ENCODE measurements at places on chromosomes 2 and 18.
A peak's percentile ranks its signal among the peaks of the same experiment; 100 is the strongest.

GRCh38 chr18:32383050-32383819 is 87.4 kb downstream of the GAREM1 start:
- no peak for DNase-seq

GRCh38 chr2:162746310-162746709 is 92.3 kb downstream of the KCNH7 start:
- no peak for DNase-seq

DNA sequence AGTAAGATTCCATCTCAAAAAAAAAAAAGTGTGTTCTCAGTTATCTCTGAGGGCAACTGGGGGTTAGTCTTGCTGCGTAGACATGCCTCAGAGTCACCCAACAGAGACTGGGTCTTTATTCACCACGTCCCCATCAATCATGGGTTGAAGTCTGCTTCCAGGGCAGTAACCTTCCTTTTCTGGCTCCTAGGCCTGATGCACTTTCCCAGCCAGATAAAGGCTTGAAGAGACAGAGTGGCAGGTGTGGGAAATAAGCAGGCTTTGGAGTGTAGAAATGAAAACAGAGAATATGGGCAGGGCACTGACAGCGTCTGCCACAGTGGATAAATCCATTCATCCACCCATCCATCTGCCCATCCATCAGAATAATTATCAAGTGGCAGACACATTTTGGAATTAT is 134.1 kb upstream of the LGALSL start:
- DNase-seq = no peak

- DNase-seq = no peak
Measured at GRCh38 chr2:37774976-37775907, 103.8 kb upstream of the CDC42EP3 start.

DNA sequence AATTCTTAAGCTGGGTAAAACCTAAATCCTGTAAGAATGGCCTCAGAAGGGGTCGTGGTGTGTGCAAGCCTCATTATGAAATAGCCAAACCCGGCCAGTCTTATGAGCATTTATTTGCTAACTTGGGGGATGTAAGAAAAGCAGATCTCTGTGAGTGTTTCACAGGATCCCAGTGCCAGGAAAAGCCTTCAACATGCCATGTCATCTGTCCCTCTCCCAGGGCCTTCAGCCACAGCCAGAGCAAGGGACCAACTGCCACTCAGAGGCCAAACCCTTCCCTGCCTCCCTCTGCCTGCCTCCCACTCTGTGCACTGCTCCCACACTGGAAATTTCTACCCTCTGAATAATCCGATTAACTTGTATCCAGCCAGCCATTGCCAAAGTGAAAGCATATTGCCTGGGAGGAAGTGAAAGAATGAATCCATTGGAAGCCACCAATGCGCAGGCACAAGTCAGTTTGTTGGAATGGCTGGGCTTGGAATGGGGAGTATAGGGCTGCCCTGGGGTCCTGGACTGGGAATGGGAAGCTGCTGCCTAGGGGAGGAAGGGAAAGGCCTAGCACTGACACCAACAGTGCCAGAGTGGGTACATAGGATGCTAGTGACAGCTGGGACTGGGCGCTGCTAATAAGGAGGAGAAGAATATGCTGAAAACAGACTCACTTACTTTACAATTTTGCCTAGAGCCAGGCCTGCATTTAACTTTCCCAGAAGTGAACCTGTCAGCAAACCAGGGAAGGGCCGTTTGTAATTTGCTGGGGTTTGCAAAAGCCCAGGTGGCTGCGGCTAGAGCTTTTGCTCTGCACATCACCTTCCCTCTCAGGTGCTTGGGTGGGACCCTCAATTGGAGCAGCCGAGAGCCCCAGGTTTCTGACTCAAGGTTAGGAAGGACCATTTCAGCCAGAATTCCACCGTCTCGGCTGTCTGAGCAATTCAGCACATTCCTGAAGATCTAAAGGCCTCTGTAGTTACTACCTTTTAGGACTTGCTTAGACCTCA is 146.6 kb upstream of the NCK2 start:
- DNase-seq = no peak

- DNase-seq = no peak
Measured at GRCh38 chr2:64914735-64915509, 74.3 kb upstream of the SLC1A4 start.

DNA sequence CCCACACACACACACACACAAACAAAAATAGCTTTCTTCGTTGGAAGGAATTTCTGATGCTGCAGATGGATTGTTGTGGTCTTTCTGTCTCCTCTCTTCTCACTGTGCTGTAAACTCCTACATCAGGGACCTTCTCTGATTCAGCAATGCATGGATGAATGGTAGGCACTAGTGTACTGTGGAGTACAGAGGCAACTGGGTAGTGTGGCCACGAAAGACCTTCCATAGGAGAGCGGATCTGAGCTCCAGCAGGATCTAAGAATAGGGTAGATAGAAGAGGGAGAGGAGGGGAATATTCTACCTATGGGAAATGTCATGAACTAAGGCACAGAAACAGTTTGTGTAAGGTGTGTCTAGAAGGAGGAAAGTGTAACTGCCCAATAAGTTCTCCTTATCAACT is 266.8 kb downstream of the MYCN start:
- no peak for DNase-seq

- DNase-seq = no peak
Measured at GRCh38 chr2:142973822-142974207, 96.4 kb downstream of the KYNU start.

- DNase-seq = no peak
Measured at GRCh38 chr18:33034945-33035344, 262.1 kb upstream of the KLHL14 start.

DNA sequence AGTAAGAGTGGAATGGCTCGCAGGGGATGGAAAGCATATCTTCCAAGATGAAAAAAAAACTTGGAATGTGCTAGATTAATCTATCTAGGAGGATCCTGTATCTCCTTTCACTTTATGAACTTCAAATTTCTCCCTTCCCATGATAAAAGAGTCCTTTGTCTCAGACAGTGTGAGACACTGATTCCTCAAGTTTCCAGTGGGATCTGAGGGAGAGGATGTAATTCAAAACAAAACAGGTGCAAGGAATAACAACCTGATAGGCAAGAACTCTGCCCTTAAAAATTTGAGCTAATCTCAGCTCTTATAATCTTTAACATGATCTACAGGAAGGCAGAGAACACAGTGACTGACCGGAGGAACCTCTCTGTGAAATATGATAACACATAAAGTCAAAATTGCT is 162.0 kb upstream of the ZFP36L2 start:
- DNase-seq = no peak

- DNase-seq = no peak
Measured at GRCh38 chr2:113112871-113113270, 14.5 kb upstream of the IL1RN start.

DNA sequence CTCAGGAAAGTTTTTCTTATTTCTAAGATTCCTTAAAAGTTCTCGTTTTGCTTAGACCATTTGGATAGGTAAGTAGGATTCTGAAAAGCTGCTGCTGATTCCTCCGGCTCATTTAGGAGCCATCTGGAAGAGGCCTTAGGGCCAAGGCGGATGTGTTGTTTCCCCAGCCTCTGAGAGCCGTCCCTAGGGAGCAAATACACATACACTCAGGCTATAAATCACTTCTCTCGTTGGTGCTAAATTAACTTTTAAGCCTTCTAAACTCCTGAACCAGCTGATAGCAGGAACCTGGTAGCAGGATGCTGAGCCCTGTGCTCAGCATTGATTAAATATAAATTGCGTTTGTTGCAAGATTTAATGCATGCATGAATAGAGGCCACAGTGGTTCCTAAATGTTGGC is 109.8 kb downstream of the ADCYAP1 start:
- no peak for DNase-seq

DNA sequence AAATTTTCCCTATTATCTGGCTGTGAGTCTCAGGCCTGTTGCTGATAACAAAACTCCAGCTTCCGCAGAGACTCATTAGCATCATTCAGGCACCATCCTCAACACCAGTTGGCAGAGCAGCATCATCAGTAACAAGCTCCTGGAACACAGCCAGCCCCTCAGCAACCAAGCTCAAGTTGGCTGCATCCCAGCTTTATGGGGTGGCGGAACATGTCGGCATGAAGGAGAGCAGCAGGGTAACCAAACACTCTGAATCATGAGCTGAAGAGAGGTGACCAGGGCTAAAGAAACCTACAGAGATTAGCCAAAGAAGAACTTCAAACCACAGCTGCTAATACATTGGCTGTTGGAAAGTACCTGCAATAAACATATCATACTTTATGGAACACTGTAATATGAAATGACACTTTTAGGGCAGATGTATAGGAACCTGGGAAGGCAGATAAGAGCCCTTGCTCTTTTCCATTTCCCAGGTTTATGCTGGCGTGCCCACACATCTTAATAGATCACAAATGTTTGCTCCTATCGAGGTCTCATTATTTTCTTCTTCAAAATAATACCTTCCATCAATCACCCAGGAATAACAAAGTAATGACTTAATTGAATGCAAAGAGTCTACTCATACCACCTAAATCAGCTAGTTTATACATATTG is 63.8 kb downstream of the PDE11A start:
- DNase-seq = no peak

GRCh38 chr2:54641988-54642387 is 81.5 kb upstream of the EML6 start:
- DNase-seq = no peak

GRCh38 chr2:28292491-28292890 is 100.2 kb upstream of the FOSL2 start:
- no peak for DNase-seq

DNA sequence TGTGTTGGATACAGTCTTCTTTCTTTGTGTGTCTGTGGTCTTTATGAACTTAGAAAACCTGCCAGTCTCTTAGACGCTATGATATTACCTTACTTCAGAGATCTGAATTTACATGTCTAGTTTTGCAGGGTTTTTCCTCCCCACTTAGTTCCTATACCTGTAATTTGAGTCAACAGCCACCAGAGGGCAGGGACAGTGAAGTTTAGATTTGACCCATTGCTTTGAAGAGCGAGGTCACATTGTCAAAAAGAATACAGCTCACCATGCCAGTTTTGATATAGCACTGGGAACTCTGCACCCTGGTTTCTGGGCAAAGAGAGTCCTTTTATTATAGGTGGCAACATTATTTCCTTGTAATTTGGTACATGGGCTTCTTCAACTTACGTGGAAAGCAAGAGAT is 102.3 kb downstream of the MAPK4 start:
- no peak for DNase-seq

DNA sequence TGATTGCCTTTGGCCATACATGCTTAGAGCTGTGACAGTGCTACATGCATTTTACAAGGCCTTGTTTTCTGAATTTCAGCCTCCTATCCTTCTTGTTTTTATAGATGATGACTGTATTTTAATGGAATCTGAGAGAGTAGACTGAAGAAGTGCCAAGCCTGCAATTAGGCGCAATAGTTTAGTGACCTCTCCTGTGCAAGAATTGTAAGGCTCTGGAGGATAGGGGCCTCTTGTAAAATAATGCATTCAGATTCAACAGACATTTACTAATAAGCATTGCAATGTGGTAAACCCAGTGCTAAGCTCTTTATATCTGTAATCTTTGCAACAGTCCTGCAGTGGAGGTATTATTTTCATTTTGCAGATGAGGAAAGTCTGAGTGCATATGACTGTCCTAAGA is 105.5 kb downstream of the TDRD15 start:
- no peak for DNase-seq

DNA sequence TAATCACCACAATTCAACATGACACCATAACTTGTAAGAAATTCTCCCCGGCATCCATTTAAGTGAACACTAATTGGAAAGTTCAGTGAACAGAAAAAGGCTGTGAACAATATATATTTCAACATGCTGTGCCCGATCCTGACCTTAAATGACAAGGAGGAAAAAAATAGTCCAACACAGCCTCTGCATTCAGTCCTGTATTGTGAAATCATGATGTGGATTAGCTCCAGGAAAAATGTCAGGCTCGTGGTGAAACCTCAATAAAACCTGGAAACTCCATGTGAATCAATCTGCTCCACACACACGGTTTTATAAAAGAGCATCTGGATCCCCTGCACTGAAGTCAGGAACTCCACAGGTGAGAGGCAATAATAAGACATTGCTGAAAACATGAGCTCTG is 145.4 kb upstream of the SPOPL start:
- no peak for DNase-seq

- DNase-seq = peak; percentile 29
Measured at GRCh38 chr2:62287899-62288880, 92.3 kb downstream of the B3GNT2 start.

- DNase-seq = peak; percentile 75
Measured at GRCh38 chr2:232444409-232445148, 11.4 kb upstream of the ALPI start.

- DNase-seq = no peak
Measured at GRCh38 chr2:172038121-172038520, 38.4 kb downstream of the METAP1D start.

DNA sequence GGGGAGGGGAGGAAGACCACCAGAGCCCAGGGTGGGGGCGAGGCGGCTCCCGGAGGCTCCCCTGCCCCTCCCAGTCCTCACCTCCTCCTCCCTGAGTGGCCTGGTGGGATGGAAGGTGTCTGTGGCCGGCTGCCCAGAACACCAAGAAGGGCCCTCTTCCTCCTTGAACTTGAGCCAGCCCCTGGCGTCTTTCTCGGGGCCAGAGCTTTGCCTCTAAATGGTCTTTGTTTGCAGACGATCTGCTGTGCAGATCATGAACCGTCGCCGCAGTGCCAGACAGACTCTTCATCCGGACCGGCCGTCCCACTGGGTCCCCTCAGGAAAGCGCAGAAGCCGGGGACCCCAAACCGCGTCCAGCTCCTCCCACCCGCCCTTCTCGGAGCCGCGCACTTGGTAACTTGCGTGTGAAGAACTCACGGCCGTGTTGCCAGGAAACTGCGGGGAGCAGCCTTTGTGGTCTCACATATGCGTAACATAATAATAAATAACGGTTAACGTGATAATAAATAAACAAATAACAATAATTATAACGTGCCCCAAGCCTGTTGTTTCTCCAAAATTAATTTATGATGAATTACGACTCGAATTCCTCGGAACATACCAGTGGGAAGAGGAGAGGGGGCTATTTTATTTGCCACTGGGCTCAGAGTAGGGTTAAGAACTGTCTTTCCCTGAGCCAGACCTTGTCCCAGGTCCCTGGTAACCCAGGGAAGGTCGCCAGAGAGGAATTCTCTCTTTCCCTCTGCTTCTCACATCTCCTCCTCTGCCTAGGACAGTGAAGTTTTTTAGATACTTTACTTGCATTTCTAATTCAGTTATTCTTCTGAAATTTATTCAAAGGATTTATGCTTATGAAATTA is 41.0 kb downstream of the PTGR3 start:
- no peak for DNase-seq

- no peak for DNase-seq
Measured at GRCh38 chr2:156505696-156506095, 69.5 kb downstream of the GPD2 start.

DNA sequence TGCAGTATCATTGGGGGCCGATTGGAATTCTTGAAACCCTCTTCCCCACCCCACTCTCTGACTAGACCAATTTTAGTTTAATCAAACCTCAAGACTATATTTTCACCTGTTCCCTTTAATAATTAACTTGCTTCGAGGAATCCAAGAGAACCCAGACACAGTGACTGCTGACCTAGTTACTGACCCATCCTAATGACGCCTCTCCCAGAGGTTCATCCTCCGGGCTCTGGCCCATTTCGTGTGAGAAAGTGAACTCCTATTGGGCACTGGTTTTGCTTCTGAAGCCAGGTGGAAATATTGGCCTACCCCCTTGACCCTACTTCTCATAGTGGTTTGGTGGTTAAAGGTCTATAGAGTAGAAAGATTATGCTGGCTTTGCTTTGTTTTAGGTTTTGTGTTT is 39.9 kb downstream of the RPL37A start:
- DNase-seq = no peak

GRCh38 chr2:25929789-25930473 is 51.6 kb upstream of the ASXL2 start:
- DNase-seq = no peak

- DNase-seq = no peak
Measured at GRCh38 chr2:64989982-64990614, 899 bp downstream of the SLC1A4 start.
